Prostate gland (tissue), 2 donors: ENCODE measurements at places on chromosomes 4 and X. TPM values are rescaled to one million over a fixed set of nuclear protein-coding genes. Genes with fewer than 3 reads are reported as not detected.

BEX2 gene
- total RNA-seq = 41.2 TPM

DCLK2 gene
- total RNA-seq = 3.3 TPM

ELK1 gene
- total RNA-seq = 28.6 TPM

TLR10 gene
- total RNA-seq = 0.68 TPM
